T-helper 1 cell (primary cell): ENCODE measurements at places on chromosomes 1 and 21.

DNA sequence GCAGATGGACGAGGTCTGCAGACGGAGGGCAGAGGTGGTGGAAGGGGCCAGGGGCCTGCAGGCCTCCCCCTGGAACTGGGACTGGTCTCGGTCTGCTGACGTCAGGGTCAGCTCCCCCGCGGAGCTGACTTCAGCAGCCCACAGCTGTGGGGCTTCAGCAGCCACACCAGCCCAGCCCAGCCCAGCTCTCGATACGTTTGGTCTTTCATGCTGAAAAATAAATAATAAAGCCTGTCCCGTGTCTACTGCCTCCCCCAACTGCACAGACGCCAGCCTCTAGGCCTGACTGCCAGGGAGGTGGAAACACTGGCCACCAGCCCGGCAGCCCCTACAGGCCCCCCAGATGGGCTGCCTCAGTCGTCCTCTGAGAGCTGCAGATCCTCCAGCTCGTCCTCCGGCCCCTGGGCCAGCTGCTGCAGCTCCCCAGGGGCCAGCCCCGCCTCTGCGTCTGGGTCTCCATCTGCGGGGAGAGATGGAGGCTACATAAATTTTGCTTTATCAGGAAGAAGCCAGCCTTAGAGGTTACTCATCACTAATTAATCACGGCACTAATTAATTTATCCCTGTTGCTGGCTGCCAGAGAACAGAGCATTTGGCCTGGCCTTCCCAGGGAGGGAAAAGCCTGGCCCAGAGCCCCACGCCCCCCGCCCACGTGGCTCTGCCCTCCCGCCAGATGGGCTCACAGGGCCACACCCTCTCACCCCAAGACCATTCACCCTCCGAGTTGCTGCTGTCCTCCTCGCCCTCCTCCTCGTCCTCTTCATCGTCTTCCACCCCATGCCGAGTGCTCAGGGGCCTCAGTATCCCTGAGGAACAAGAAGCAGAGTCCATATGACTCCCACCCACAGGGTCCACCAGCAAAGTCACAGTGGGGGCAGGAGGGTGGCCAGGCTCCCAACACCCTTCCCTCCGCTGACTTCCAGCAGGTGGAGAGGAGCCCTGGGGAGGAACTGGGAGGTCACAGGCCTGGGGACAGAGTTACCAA is 14.4 kb downstream of the NOC2L start:
- no peak for DNase-seq

DNA sequence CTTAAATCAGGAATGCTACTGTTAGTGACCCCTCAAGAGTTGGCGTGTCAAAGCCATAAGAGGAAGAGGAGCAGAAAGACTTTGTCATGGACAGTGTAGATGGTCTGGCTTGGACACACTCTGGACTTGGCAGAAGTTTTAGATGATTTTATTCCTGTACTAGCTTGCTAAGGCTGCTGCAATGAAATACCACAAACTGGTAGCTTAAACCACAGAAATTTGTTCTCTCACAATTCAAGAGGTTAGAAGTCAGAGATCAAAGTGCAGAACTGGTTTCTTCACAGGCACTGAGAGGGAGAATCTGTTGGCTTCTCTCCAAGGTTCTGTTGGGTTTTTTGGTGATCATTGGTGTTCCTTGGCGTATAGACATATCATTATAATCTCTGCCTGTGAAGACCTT is 869.8 kb upstream of the B3GALT2 start:
- DNase-seq, result peak; percentile 7

DNA sequence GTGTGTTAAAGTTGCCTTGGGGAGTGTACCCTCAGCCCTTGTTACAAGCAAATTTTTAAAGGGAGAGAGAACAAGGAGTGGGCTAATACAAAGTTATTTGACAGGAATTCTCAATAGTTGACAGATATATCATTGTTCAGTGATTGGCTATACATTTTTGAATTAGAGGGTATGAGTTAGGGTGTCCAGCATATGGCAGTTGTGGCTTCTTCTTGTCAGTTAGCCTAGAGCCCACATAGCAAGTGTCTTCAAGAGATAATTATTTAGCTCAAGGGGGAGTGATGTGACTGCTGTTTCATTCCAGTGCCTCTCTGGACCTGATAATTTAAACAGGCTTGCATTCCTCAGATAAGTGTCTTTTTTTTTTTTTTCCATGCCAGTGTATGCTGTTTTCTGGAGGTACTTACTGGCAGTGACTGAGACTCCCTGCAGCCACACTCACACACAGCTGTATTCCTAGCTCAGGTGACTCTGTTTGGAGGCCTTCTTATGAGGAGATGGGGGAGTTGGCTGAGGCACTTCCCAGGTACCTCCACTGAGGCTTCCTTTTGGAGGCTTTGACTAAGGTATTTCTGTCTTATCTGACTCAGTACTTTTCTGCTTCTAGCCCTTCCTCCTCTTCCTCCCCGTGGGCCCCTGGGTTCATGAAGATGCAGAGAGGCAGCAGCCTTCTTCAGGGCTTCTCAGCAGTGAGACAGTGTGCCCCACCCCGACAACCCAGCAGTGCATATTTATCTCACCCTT is 32.3 kb downstream of the IVNS1ABP start:
- no peak for DNase-seq

DNA sequence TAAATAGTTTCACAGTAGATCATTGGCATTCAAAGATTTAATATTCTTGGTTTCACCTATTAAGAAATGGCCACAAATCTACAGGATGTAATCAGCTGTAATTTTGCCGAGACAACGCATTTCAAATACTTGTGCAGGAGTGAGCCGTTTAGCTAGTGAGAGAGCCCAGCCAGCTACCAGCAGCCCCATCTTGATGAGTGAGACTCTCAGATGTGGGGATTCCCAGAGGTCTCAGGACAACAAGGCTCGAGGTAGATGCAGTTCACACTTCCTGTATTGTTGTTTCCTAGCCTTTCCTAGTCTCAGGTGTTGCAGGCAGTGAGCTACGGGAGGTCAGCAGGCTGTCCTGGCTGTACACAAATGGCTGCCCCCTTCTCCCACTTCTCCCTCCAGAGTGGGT is 108.6 kb downstream of the PBX1 start:
- no peak for DNase-seq

DNA sequence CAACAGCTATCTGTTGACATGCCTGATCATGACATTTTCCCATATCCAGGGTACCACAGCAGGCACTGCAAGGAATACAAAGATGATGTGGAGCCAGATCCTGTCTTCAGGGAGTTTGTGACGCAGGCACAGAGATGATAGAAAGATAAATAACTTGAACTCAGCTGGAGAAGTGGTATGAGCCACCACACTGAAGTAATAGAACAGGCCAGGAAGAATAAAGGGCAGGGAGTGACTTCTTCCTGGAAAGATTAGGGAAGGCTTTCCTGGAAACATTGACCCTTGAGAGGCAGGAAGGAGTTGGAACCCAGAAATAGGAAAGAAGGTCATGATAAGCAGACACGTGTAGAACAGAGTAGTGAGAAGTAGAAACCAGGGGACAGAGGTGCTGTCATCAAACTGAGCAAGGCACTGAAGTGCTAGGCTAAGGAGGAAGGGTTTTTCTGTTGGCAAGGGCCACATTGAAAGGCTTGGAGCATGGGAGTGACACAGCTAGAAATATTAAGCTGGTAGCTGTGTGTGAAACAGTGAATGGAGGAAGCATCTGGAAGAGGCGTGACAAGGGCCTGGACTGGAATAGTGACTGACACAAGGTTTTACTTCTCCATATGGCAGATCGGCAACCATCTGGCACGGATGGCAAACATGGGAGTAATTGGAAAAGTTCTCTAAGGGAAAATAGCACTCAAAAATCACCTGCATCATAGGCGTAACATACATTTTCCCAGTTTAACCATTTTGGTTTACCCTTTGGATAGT is 68.4 kb downstream of the AK5 start:
- DNase-seq, result no peak
